CD4-positive, alpha-beta T cell treated with Interleukin-6 at 100 ng/mL for 8 hours (primary cell): ENCODE measurements at places on chromosomes 11 and 22.

- DNase-seq, result no peak
Measured at GRCh38 chr11:95361180-95361579, 130.2 kb upstream of the SESN3 start.

DNA sequence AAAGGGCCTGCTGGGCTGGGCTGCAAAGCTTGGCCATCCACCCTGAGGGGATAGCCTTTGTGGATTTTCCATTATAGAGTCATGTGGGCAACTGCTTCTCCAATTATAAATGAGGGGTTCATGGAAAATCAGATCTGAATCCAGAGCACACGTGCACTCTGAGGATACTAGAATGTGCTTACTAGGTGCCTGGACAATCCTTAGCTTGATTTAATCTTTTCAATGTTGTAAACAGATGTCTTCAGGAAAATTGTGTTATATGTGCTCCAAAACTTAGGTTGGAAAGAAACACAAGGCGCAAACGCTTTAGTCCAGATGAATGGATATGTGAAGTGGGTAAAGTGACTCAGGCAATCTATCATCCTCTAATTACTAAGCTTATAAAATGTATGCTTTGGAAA is 92.0 kb downstream of the SLC17A6 start:
- DNase-seq, result no peak

GRCh38 chr22:32475468-32476010 is 928 bp downstream of the FBXO7 start:
- peak; percentile 9 for DNase-seq

- DNase-seq, result no peak
Measured at GRCh38 chr11:44943118-44943517, 7.6 kb downstream of the TP53I11 start.

GRCh38 chr22:17475318-17476230 is 87.7 kb upstream of the SLC25A18 start:
- DNase-seq, result no peak

DNA sequence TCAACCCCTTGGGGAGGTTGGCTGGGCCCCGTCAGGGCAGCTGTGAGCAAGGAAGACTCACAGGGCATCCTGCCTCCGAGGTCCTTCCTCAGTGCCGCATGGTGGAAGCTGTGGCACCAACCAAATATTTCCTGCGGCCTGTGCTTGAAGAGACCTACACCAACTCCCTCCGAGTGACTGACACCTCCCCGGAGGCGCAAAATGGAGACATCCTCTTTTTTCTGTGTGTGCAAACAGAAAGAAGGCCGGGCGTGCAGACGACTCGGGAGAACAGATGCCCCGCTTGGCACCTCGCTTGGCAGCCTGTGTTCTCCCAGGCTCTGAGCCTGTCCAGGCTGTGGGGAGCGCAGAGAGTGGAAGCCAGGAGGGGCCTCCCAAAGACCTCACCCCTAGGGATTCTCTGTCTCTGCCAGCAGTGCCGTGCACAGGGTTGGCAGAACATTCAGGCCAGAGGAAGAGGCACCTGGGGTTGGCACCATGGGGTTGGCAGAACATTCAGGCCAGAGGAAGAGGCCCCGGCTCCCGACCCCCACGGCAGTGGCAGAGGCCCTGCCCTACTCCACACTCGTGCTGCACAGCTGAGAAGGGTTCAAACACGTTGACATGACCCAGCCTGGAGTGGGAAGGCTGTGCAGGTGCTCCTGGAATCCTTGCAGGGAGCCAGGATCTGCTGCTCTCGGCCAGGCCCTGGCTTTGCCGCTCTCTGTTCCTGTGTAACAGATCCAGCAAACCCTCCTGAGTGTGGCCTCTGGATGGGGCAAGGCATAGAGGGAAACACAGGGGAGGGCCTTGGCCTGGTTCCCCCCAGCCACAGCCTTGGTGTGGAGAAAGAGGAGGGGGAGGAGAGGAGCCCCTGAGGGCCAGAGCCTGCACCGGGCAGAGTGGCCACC is 805.5 kb downstream of the BRD1 start:
- no peak for DNase-seq

- DNase-seq, result peak; percentile 12
Measured at GRCh38 chr11:67120881-67121710, 2.0 kb downstream of the KDM2A start.

DNA sequence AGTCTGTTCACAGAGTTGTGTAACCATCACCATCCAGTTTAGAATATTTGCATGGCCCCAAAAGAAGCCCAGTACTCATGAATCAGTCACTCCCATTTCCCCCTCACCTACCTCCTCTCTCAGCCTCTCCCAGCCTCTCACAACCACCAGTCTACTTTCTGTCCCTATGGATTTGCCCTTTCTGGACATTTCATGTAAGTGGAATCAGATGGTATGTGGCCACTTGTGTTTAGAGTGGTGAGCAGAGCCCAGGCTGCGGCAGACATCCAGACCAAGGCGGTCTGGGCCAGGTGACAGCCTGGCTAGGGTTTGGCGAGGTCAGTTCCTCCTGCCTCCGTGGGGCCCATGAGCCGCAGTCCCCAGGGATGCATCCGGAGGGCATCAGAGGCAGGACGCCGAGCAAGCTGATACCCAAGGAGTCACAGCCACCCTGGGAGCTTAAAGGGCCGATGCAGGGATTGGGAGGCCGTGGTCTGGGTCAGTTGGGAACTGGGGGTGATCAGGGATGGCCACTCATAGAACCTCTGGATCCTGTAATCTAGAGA is 53.3 kb upstream of the CLDN5 start:
- no peak for DNase-seq

GRCh38 chr11:84642500-84642899 is 984.6 kb downstream of the DLG2 start:
- no peak for DNase-seq

DNA sequence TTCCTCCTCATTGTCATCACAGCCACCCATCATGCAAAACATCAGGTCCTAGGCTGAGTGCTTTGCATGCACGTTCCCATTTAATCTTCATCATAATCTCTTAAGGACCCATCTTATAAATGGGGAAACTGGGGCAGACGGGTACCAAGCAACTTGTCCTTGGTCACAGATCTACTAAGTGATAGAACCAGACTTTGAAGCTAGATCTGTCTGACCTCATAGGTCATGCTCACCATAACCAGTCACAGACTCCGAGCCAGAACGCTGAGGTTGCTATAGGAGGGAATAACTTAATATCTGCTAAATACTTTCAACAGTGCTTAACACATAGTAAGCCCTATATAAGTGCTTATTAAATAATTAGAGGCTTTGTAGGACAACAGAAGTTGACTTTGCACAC is 37.7 kb downstream of the POU2AF3 start:
- no peak for DNase-seq

DNA sequence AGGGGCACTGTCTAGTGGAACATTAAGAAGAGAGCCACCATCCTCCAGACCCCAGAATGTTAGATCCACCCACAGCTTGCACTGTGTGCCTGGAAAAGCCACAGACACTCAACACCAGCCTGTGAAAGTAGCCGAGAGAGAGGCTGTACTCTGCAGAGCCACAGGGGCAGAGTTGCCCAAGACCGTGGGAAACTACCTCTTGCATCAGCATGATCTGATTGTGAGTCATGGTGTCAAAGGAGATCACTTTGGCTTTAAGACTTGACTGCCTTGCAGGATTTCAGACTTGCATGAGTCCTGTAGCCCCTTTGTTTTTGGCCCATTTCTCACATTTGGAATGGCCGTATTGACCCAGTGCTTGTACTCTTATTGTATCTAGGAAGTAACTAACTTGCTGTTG is 115.9 kb upstream of the CCDC179 start:
- no peak for DNase-seq

- DNase-seq, result no peak
Measured at GRCh38 chr11:64299847-64300648, at the start of gene CATSPERZ. TSS of gene CATSPERZ (plus strand) at chr11:64300358. CDS start at chr11:64300411, 53 bp downstream.

GRCh38 chr11:129992161-129992944 is 10.3 kb downstream of the PRDM10 start:
- DNase-seq, result peak; percentile 47

GRCh38 chr22:42787357-42787736 is 66.7 kb upstream of the A4GALT start:
- no peak for DNase-seq

DNA sequence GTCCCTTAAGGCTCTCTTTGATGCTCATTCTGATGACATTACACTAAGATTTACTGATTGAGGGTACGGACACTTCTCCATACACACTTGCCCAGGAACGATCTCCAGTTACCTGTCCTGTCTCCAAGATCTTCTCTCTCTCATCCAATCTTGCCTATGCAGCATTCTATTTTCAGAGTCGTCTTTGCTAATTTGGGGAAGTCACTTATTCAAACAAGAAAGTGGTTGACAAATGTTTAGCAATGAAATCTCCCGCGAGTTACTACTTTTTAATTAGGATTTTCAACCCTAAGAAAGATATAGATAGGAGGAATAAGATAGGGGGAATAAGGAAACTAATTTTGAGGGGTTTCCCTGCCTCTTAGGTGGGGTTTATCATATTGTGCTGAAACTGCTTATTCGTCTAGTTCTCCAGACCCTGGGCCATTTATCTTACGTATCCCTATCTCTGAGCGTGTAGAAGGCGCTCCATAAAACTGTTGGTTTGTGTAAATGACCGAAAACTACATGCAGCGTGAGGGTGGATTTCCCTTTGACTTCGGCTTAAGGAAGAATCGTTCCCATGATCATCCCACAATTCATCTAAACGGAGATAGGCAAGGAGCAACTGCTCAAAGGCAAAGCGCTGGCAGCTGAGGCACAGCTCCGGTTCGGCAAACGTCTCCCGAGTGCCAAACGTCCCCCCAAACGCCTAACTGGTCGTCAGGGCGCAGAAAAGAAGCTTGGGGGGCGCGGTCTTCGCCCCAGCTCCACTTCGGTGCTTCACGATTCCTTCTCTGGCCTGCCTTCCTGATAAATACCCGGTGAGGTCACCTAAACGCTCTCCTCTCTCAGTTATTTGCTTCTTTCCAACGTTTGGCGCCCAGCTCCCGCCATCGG is 804 bp downstream of the APIP start:
- DNase-seq, result no peak

- no peak for DNase-seq
Measured at GRCh38 chr22:49768077-49768910, 59.4 kb downstream of the BRD1 start.

GRCh38 chr11:66906061-66906733 is 49.3 kb downstream of the LRFN4 start:
- no peak for DNase-seq

GRCh38 chr11:985848-986247 is 50.7 kb downstream of the MUC6 start:
- no peak for DNase-seq

GRCh38 chr11:130137999-130138398 is 21.6 kb upstream of the ST14 start:
- no peak for DNase-seq

- no peak for DNase-seq
Measured at GRCh38 chr22:25702040-25702439, 39.9 kb upstream of the MYO18B start.

GRCh38 chr11:40054631-40055030 is 1404.8 kb downstream of the LRRC4C start:
- DNase-seq, result no peak

- DNase-seq, result no peak
Measured at GRCh38 chr22:24329453-24329852, 58.8 kb downstream of the SPECC1L start.

DNA sequence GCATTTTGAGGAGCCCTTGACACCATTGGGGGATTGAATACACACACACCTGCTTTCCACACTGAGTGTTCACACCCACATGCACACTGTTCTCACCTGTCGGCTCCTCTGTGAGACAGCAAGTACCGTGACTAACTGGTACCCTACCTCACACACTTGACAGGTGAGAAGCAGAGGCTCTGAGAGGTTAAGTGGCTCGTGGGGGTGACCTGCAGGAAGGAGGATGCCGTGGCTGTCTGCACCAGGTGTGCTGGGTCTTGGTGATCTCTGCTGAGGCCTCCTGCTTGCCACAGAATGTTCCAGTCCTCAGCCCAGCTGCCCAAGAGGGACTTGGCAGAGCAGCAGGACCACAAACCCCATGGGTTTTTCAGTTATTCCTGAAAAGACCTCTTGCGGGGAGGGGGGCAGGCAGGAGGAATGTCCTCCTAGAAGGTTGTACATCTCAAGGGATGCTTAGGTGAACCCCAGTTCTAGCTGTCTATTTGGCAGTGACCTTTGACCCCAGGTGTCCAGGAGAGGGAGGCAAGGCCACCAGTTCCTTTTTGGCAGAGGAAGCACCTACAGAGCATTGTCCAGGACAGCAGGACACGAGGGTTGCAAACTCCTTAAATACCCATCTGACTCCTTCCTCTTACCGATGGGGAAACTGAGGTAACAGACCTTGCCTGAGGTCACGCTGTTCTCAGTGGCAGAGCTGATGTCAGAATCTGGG is 66.0 kb downstream of the SHISAL1 start:
- DNase-seq, result no peak

DNA sequence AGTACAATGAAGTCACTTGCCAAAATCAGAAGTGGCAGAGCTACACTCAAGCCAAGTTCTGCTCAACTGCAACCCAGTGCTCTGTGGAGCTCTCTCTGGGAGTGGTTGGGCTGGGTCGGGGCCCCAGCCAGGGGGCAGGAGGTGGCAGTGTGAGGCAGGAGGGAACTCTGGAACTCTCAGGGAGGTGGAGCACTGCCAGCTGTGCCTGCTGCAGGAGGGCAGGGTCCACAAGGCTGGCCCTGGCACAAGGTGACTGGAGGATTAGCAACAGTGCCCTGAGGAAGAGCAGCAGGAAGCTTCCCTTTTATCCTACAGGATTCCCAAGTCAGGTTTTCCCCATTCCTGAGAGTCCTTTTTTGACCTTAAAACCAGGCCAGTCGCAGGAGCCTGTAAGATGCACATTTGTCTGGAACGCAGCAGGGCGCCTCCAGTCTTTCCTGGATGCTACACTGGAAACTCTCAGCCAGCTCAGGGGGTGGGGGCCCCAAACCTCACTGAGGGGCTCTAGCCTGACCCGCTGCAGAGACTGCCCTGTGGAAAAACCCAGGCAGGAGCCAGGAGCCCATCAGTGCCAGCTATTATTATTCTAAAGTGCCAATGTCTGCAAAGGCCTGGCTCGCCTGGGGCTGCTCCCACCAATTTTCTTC is 31.8 kb downstream of the DKK3 start:
- no peak for DNase-seq

- no peak for DNase-seq
Measured at GRCh38 chr11:64533501-64533900, 57.5 kb upstream of the SLC22A12 start.

DNA sequence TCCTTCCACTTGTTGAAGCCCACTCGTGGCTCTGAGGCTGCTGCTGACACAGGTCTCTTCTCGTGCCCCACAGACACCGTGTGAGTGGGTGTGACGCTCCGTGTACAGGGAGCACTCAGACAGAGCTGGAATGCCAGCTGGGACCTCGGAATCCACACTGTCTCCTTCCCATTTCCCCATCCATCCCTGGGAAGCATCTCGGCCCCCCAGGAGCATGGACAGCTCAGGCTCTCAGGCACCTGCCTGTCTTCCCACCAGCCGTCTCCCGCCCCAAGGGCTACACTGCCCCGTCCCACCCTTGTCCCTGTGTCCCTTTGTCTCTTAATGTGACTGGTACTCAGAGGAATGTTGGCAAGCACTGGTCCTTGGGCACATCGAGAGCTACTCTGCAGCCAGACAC is 63.8 kb downstream of the ARHGAP8 start:
- no peak for DNase-seq

- no peak for DNase-seq
Measured at GRCh38 chr22:39364714-39365491, 15.1 kb downstream of the SYNGR1 start.

GRCh38 chr11:70032943-70033710 is 45.0 kb upstream of the ANO1 start:
- DNase-seq, result no peak

GRCh38 chr11:121521145-121522042 is 68.6 kb upstream of the SORL1-AS1 start:
- DNase-seq, result no peak
